ENCODE measurements at places on chromosomes 5 and 9.
A peak's percentile ranks its signal among the peaks of the same experiment; 100 is the strongest.

DNA sequence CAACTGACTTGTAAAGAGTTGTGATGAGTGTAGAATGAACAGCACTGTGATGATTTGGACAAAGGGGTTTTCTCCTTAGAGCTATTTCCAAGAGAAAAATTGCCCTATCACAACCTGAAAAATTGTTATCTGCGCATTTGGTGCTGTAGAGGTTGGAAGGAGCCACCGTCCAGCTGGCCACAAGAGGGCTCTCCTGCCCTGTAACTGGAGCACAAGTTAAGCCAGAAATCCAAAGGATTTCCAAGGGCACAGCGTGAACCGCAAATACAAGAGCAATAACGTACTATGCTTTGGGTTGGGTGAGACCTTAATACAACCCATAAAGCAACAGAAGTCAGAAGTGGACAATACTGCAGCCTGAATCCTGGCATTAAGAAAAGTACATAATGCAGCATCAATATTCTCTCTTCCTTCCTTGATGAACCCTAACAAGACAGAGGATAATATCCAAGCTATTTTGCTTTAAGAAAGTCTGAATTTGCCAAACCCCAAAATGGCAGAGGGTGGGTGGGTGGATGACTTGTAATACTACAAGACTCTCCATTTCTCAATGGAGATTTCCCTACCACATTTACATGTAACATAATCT is 56.8 kb upstream of the SMIM32 start:
- peak; percentile 32 for DNase-seq

DNA sequence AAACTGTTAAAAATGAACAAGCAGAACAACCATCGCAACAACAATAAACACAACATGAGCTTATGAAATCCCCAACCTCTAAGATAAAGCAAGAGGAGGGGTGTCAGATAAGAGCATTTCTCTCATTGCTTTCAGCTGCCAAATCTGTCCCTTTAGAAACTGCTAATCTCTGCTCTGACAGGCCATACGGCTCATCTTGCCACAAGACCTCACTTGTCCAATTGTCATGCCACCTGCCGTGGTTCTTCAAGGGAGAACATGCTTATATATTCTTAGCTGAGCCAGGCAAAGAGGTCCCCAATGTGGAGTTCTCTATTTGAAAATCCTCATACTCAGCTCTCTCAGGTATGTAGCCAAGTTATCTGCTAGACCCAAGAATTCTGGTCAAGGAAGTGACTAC is 405.0 kb upstream of the TNC start:
- no peak for DNase-seq

- no peak for DNase-seq
Observed at GRCh38 chr5:120546922-120547321, 82.8 kb downstream of the PRR16 start.

- no peak for DNase-seq
Observed at GRCh38 chr5:33316773-33317172, 124.0 kb upstream of the TARS1 start.

DNA sequence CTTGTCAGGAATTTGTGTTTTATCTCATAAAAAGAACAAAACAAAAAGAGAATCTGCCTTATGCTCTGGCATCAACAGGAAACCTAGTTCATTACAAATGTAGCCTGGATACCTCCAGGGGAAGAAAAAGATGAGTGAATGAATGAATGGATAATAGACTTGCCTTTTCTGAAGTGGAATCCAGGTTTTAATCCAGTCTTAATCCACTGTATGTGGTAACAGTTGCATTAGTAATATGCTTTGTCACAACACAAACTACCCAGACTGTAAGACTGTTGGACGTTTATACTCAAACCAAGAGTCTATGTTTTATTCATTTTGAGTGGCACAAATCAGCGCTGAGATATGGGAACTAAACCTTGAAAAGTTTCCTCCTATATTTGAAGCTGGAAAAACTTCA is 32.1 kb upstream of the MAP3K1 start:
- no peak for DNase-seq

All from D721Med (cell line).